NCI-H510A treated with DMSO at 0.1 percent for 48 hours (cell line): ENCODE measurements at places on chromosomes 6 and 20.

- DNase-seq: no peak
Observed at GRCh38 chr6:130765181-130765727, 62.0 kb upstream of the SMLR1 start.

- no peak for DNase-seq
Observed at GRCh38 chr6:127483399-127484055, 24.3 kb upstream of the KIAA0408 start.

DNA sequence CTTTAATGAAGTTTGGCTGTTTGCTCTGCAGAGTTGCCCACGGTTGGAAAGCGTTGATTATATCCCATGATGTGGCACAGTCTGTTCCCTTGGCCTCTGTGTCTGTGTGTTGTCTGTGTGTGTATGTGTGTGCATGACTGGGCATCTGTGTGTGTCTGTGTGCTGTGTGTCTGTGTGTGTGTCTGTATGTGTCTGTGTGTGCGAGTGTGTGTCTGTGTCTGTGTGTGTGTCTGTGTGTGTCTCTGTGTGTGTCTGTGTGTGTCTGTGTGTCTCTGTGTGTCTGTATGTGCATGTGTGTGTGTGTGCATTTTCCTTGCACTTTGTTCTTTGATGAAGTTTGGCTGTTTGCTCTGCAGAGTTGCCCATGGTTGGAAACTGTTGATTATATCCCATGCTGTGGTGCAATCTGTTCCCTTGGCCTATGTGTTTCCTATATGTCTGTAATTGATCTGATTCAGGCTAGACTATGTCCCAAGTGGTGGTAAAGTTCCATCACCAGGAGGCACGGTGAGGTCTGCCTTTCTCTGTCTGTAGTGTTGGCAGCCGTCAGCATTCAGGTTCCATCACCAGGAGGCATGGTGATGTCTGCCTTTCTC is 78.1 kb upstream of the RIN2 start:
- no peak for DNase-seq

- DNase-seq: no peak
Observed at GRCh38 chr6:21666201-21666691, 72.7 kb downstream of the SOX4 start.

GRCh38 chr6:37460805-37461204 is 27.8 kb downstream of the CMTR1 start:
- no peak for DNase-seq

DNA sequence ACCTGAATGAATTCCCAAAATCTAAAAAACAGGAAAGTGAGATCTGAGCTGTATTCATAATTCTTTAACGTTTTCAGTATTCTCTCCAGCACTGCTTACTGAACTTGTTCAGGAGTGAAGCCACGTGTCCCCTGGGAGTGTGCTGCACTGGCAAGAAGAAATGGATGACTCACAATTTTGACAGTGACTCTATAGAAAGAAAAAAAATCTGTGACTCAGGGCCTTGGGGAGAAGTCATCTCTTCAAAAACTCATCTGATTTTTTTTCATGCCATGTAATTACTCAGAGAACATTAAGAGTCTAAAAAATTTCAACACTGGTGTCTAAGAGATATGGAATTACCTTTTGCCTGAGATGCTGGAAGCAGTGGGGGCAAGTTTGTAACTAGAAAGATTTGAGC is 39.7 kb downstream of the ANKEF1 start:
- DNase-seq: no peak

DNA sequence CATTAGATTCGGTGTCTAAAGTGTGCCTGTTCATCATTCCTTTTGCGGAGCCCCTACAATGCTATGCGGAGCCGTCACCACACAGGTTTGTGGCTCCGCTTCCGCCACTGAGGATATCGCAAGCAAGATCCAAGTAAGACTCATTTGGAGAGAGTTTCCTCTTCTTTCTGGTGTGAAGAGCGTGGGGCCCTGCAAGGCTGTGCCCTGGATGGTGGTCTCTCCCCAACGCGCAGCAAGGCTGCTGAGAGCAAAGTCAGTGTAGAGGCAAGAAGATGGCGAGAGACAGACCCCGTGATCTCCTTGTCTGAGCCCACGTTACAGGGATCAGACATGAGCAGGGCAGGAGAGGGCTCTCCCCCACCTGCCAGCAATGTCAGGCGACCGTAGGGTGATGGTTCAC is 96.3 kb upstream of the AFDN start:
- no peak for DNase-seq

DNA sequence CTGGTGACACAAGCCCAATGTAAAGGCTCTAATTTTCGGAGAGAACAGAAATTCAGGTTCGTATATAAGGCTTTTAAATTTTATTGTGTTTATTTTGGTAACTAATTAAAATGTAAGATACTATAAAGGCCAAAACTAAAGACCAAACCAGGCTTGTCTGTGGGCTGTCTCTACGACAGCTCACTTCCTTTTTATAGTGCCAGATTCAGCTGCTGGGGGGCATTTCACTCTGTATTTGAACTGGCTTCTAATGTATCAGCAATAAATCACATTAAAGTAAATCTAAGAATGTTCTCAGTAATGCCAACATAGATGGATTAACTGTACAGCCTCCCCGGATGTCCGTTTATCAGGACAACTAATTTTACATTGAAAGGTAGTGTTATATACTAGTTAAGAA is 31.1 kb upstream of the STXBP5 start:
- DNase-seq: no peak

GRCh38 chr6:105272786-105273185 is 93.0 kb upstream of the POPDC3 start:
- peak; percentile 39 for DNase-seq

DNA sequence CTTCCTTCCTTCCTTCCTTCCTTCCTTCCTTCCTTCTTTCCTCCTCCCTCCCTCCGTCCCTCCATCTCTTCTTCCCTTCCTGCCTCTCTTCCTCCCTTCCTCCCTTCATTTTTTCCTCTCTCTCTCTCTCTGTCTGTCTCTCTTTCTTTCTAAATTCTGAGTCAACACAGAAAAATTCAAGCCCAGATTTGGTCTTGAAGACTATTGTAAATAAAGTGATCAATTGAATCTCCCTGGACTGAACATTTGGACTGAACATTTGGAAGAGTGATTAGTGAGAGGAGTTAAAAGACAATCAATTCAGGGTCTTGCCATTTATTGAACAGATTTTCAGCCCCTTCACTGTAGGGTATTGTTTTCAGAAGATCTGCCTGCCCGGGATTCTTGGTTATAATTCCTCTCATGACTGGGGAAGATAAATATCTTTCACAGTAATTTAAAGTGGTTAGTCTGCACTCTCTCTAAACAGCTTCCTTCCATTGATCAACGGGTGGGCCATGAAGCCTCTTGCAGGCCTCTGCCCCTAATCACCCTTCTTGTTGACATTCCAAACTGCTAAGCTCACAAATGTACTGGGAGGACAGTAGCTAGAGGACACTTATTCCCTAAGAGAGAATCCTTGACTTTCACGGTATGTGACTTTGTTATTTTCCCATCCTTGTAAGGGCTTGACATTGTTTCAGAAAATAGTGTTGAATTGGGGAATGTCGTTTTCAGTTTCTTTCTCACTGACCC is 101.7 kb upstream of the BMP2 start:
- DNase-seq: peak; percentile 55

DNA sequence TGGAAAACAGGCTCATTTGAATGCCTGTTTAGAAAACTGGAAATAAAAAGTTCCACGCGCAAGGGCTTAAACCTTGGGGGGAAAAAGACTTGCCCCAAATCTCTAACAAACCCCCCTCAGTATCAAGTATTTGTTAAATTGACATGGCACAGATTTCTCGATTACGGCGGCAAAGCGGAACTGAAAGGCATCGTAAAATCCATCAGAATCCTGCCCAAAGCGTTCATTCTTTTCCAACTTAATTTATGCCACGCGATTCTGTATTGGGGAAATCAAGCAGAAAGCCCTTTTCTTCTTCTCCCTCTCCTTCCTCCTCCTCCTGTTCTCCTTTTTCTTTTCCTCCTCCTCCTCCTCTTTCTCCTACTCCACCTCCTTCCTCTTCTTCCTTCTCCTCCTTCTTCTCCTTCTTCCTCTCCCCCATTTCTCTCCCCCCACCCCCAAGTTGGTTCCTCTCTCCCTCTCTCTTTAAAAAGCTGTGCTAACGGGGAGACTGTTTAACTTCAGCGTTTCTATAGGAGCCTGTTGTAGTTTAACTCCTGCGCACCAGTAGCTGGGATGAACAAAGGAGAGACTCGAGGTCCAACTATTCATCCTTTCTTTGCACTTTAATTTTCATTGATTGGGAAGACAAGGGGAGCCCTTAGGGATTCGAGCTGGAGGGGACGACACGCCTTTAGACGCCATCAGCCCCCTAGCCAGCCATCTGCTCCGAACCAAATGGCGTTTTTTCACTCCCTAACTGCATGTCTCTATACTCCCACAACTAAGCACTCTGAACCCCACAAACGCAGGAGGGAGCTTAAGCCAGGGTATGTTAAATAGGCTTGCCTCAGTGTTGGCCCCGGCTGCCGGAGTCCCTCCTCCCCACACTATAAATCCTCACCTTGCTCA is 2.7 kb upstream of the DLL1 start:
- DNase-seq: no peak

GRCh38 chr20:48126227-48126740 is 341.0 kb upstream of the SULF2 start:
- no peak for DNase-seq

- DNase-seq: no peak
Observed at GRCh38 chr20:49990271-49990720, 7.5 kb downstream of the SNAI1 start.

DNA sequence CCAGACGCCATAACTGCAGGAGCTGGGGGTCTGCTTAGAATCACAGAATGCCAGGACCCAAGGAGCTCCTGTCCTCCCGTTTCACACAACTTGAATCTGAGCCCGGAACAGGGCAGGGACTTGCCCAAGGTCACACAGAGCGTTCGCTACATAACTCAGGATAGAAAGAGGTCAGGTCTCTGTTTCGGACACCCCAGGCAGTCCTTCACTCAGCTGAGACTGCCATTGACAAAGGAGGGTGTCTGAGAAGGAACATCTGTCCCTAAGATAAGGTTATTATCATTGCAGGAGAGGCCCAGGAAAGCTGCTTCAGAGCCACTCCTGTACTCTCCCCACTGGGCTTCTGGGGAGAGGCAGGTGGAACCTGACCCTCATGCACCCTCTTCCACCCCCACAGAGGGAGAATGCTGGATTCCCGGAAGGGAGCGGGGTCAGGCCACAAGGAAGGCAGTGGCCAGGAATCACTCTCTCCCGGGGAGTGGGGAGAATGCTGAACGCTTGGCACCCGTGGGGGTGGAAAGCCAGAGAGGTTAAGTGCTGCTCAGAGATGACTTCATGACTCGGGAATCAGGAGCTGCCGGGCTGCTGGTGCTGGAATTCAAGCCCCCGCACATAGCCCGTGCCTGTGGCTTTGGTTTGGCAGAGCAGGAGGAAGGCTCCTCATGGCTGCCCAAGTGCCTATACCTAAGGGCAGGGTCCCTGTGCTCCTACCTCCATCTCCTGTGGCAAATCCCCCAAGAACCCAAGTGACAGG is 10.7 kb downstream of the SDC4 start:
- DNase-seq: no peak

- DNase-seq: no peak
Observed at GRCh38 chr6:2020909-2021308, 224.5 kb downstream of the GMDS start.

- DNase-seq: no peak
Observed at GRCh38 chr6:161037873-161038228, 46.3 kb downstream of the MAP3K4 start.

GRCh38 chr6:69758214-69758613 is 38.6 kb downstream of the LMBRD1 start:
- no peak for DNase-seq

GRCh38 chr6:1461207-1461606 is 71.8 kb downstream of the FOXF2 start:
- no peak for DNase-seq

GRCh38 chr6:158825951-158826306 is 6.8 kb upstream of the EZR start:
- no peak for DNase-seq

DNA sequence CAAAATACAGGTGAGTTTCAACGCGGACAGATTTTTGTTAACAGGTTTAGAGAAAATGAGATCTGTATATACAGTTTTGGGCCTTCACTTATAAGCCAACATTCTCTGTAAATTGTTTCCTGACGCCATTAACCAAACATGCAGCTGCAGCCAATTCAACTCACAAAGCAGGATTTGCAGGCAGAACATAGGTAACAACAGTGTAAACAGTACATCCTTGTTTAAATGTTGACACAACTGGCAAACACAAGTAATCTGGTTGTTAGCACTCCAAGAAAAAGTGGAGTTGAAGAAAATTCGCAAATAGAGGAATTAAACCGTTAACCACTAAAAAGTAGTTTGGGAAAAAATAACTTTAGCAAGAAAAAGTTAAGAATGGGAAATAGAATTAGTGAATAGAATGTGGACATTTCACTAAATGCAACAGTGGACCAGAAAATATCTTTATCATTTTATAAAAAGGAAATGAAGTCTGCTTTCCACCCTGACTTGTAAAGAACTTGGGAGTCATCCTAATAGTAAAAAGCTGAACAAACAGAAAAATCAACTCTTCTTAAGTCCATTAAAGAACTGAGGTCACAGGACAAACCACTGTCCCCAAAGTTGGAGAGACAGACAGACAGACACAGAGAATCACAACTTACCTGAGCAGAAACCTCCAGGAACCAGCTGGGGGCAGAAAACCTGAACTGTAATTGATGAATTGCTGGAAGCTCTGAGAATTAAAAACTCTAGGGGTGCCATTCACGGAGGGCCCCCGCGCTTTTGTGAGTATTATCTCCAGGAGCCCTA is 10.1 kb downstream of the SMIM28 start:
- DNase-seq: peak; percentile 60

DNA sequence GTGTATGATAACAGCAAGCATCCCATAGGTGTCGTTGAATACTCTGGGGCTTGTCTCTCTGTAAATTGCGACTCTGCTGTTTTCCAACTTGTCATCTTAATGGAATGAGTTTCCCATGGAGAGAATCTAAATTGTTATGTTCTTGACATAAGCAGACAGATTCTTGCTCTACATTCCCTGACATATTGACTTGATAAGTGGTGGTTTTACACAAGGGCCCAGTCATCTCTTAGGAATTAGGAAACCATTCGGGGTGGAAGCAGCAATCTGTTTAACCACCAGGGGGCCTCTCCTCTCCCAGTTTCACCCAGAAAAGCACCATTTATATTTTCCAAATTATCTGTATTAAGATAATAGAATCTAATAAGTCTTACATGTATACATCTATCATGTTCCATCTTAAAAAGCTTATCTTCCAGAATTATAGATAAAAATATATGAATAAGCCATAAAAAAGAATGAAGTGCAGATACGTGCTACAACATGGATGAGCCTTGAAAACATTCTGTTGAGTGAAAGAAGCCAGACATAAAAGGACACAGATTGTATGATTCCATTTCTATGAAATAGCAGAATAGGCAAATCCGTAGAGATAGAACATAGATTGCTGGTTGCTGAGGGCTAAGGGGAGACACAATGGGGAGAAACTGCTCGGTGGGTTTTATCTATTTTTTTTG is 23.1 kb upstream of the MROH8 start:
- DNase-seq: peak; percentile 24

GRCh38 chr6:42101186-42101657 is 41.2 kb downstream of the C6orf132 start:
- DNase-seq: no peak

- peak; percentile 4 for DNase-seq
Observed at GRCh38 chr6:37731888-37732287, 34.2 kb upstream of the MDGA1 start.
